ENCODE measurements at places on chromosomes 1 and 21. TPM values are rescaled to one million over a fixed set of nuclear protein-coding genes. Genes with fewer than 3 reads are reported as not detected.

The FCGR1A gene
- 0.22 TPM for total RNA-seq

The TUFT1 gene
- total RNA-seq: 41.8 TPM

The ADAMTS5 gene
- total RNA-seq: 2.0 TPM

- H3K4me3 ChIP-seq: no peak overlapping the region
- DNase-seq: no peak
- peaks cover 14% of the 10 kb centered on the region for H3K36me3 ChIP-seq
- H3K27me3 ChIP-seq: no peaks in the 10 kb centered on the region
- H3K27ac ChIP-seq: no peak overlapping the region
These were observed 4.9 kb upstream of the MASP2 start for GRCh38 chr1:11051781-11052511.

- no peak for DNase-seq
- H3K4me1 ChIP-seq: no peaks in the 10 kb centered on the region
- H3K36me3 ChIP-seq: no peaks in the 10 kb centered on the region
- H3K27me3 ChIP-seq: no peaks in the 10 kb centered on the region
- H3K4me3 ChIP-seq: no peak overlapping the region
These were observed 115.2 kb downstream of the DISP1 start for GRCh38 chr1:222930070-222930469.

GRCh38 chr1:201359873-201360210, 17.6 kb downstream of the TNNT2 start:
- no peak for DNase-seq
- no peak overlapping the region for H3K4me3 ChIP-seq
- H3K36me3 ChIP-seq: no peaks in the 10 kb centered on the region
- H3K27ac ChIP-seq: no peak overlapping the region
- peaks cover 11% of the 10 kb centered on the region for H3K4me1 ChIP-seq
